ENCODE measurements at places on chromosomes 7 and 10.

DNA sequence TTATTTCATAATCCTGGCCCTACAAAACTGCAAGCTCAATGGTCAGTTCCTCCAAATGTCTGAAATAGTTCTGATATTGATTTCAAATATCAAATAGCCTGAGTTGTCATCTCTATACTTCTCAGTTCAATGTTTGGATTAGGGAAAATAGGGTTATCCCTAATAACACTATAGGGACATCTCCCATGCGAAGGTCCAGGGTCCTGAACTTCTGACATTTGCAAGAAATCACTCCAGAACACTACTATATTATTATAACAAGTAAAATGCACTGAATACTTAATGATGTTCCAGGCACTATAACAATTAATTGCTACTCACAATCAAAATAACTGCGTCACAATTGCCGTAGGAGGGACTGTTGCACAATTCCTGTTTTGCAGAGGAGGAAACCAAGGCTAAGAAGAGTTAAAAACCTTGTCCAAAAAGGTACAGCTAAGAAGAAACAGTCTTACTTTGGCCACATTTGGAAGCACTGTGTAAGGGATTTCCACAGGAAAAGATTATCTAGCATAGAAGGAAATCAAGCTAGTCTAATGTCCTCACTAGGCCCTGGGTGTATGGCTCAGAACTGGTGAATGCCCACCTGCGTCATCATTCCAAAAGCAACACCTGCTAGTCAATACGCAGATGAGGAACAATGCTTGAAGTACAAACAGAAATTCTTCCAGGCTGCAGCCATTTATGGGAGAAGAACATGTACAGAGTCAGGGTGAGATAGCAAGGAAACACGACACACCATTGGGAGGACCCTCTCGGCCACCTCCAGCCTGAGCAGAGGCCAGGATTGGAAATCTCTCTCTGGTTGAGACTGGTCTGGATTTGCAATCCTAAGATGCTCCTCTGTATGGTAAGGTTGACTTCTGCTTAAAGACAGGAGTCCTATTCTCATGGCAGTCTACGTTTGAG lies 48.3 kb downstream of the ABLIM1 start:
- no peak for DNase-seq

DNA sequence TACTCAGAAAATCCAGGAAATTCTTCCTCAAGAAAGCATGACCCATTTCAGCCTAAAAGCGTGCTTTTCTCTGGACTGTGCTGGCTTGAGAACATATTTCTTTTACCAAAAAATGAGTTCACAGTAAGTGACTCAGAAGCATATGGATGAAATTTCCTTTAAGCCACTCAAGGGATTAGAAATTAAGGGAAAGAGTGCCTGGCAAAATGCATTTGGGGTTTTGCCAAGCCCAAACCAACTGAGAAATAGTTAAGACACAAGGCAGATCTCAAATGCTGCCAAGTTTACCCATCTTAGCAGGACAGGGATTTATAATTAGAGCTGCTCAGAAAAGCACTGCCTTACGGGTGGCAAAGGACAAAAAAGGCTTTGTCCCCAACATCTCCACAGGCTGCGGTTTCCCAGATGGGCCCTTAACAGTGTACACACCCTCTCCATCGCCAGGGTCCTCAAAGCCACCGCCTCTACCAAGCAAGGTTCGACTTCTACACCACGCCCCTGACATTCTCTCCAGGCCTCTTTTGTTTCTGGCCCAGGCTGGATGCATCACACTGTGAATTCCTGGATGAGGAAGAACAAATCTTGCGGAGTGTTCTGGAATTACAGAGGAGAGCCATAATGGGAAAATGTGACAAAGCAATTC lies 30.1 kb upstream of the CDHR3 start:
- peak; percentile 97 for DNase-seq

DNA sequence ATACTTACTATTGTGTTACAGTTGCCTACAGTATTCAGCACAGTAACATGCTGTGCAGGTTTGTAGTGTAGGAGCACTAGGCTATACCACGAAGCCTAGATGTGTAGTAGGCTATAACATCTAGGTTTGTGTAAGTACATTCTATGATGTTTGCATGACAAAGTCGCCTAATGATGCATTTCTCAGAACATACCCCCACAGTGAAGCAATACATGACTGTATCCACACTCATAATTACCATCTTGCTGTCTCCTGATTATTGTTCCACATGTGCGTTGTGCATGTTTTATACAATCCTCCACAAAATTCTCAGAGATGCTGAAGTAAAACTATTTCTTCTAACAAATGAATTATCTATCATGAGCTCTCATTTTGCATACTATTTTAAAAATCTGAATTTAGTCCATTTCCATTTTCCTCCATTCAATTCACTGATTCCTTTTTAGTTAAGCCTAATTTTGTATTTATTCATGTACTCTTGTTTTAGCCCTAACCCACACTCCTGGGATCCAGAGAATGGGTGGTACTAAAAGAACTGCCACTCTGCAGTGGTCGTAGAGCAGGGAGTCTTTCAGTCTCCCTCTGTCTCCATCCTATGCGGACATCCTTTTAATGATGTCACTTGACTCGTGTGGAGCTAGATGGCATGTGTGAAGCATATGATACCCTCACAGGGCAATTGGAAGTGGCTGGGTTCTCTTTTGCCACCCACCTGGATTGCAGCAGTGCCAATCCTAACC lies 67.6 kb upstream of the CAV2 start:
- DNase-seq, result no peak

DNA sequence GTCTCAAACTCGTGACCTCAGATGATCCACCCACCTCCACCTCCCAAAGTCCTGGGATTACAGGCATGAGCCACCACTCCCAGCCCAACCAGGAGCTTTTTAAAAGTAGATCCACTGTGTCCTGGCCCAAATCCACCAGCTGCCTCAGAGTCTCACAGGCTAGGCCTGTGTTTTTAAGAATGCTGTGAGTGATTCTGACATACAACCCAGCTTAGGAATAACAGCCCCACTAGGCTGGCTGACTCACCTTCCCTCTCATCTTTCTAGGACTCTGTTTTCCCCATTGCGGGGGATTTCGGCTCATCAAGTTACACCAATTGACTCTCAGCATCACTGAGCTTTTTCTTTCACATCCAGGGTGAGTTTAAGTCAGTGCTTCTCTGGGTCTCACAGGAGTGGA lies 207.6 kb downstream of the SKIDA1 start:
- no peak for DNase-seq
